ENCODE measurements at places on chromosomes 12 and 14.

DNA sequence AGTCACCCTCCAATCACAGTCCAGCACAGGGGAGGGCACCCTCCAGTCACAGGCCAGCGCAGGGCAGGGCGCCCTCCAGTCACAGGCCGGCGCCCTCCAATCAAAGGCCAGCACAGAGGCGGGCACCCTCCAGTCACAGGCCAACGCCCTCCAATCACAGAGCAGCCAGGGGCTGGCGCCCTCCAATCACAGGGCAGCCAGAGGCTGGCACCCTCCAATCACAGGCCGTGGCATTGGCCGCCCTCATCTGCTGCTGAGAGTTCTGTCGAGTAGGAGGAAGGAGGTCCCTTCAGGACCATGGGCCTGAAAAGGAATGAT lies 26.6 kb downstream of the DDX51 start:
- DNase-seq, result no peak

DNA sequence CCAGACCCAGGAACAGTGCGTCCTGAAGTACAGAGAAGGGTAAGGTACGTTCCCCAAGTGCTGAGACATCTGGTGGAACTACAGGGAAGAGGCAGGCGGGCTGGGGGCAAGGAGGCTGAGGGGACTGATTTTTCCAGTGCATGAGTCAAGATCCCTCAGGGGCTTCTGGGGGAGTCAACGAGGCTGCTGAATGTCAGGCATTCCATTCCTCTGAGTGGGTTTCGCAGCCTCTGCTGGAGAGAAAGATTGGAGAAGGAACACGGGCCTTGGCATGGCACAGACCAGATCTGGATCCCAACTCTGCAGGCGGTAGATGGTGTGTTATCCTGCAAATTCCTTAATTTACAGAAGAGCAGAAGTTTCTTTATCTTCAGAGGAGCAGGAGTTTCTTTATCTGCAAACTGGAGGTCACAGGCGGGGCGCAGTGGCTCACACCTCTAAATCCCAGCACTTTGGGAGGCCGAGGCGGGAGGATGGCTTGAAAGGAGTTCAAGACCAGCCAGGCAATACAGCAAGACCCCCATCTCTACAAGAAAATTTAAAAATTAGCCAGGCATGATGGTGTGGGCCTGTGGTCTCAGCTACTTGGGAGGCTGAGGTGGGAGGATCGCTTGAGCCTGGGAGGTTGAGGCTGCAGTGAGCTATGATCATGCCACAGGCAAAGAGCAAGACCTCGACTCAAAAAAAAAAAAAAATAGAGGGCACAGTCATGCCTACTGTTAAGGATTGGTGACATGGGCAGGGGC lies 132.6 kb upstream of the MAP1LC3B2 start:
- no peak for DNase-seq

- no peak for DNase-seq
Measured at GRCh38 chr12:56602239-56602638, 27.9 kb downstream of the BAZ2A start.

DNA sequence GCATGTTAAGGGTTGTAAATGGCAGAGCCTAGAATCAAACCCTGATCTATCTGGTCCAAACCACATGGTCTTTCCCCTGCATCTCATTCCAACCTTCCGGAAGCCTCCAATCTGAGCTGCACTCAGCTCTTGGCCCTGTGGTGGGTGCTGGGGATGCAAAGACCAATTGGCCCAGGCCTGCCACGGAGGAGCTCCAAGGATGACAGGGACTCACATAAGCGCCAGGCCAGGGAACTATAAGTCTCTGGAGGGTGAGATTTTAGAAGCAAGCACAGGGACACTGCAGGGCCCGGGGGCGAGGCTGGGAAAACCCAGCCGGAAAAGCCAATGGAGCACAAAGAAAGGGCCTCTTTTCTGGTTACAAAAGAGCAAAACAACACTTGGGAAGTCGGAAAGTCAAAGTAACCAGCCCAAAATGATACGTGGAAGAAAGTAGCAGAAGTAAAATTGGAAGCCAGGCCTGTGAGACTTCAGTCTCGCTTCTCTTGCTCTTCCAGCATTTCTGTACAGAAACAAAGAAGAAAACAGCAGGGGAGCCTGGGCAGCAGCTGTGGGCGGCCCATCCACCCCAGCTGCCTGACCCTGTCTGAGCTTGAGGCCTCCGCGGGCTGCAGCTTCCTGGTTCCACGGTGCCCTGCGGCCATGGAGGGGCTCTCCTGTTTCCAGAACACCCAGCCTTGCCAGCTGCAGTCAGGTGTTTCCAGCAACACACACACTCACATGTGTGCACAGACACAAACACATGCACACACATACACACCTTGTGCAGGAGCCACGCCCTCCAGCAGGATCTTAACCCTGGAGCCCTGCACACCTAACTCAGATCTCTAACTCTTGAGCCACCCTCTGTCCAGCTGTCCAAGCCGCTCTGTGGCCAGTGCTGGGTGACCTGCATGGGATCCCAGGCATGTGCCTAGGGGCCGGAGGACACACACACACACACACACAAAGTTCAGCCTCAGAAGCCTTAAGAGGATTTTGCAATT lies 178.2 kb downstream of the BCL11B start:
- DNase-seq, result no peak

- DNase-seq, result no peak
Measured at GRCh38 chr12:80230068-80230467, 130.7 kb downstream of the OTOGL start.

DNA sequence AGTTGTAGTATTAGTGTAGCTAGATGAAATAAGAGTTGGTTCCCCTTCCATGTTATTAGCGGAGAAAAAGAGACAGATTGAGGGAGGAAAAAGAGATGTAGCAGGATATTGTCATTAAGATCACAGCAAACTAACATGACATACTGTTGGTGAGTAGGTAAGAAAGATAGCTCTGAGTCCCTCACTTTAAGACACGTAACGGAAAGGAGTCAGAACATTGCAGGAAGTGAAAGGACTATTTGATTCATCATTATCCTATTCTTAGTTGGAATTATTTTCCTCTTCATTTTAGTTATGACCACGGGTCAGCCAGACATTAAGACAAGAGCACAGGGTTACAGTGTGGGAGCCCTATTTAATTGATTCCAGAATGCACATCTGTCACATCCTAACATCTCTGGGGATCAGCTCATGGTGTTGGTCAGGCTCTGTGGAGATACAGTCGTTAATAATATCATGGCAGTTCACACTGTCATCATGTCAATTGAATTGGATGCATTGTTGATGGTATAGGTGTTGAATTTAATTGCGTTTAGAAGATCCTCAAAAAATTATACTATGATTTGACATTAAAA lies 55.0 kb downstream of the TMX1 start:
- no peak for DNase-seq

DNA sequence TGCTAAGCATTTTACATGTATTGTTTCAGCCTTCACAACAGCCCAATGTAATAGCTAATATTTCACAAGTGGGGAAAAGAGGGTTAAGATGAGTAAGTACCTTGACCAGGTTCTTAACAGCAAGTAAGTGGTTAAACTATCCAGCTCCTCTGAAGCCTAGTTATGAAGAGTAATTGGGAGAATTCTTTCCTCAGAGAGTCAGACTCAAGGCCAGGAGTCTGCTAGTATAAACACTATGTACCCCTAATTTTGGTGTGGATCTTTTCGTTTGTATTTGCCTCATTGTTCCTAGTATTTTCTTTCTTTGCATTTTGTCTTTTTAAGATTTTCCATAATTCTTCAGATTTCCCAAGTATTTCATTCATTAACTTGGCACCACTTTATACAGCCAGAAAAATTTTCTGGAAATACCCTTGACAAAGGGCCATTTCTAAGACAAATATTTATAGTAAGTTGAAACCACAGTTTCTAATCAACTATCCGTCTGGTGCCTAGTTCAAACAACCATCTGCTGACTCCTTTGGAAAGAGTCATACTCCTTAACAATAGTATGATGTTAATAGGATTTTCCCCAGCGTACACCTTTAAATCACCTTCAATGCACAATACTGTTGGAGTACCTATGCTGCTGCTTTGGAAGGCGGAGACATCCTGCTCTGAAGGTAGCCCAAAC lies 81.2 kb downstream of the SCAF11 start:
- no peak for DNase-seq

DNA sequence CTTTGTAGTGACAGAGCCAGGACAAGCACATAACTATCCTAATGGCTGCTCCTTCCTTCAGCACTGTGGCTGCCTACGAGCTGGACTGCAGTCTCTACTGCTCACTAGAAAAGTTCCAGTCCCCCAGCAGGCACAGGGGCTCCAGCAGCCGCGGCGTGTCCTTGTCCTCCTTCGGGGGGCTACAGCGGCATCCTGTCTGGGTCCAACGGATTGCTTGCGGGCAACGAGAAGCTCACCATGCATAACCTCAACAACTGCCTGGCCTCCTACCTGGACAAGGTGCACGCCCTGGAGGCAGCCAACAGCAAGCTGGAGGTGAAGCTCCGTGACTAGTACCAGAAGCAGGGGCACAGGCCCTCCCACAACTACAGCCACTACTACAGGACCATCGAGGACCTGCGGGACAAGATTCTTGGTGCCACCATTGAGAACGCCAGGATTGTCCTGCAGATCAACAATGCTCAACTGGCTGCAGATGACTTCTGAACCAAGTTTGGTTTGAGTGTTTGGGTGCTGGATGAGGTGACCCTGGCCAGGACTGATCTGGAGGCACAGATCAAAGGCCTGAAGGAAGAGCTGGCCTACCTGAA lies 169.4 kb downstream of the NDUFA12 start:
- no peak for DNase-seq

DNA sequence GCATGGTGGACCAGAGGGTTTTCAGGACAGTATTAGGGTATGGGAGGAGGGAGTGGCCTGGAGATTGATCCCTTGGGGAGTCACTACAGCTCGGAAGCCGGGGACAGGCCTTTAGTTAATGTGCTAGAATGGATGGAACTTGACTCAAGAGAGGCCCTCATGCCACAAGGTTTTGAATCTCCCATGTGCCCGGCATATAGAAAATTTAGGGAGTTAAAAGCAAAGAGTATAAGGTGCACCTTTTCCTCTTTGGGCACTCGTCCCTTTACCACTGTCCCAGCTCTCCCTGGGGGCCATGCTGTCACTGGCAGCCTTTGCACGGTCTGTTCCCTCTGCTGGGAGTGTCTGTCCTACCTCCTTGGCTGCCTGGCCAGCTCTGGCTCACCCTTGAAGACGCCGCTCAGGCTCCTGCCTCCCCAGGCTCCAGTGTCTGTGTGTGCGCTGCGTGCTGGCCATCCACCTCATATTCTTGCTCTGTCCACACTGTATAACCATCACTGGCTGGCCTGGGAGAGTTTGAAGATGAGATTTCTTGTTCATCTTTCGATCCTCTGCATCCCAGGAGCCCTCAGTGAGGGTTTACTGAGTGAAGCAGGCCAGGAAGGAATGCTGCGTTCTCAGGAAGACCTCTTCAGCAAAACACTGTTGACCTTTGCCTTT lies 161.3 kb downstream of the ZFP36L1 start:
- no peak for DNase-seq

DNA sequence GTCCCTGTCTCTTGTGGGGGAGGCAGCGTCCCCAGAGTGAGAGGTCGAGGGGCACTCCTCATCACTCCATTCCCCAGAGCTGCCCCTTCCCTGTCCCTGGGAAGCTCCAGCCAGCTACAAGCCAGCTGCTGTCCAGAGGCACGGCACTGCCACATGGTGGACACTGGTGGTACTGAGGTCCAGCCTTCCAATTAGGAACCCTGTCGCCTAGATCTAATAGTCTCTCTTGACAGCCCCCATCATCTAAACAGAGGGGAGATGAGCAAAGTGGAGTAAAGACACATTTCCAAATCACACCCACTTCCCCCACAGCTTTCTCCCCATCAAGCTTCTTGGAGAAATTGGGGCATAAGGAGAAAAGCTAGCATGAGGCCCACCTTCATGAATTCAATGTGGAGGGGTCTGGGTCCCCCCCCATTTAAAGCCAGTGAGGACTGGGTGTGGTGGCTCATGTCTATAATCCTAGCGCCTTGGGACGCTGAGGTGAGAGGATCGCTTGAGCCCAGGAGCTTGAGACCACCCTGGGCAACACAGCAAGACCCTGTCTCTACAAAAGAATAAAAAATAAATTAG lies 2.1 kb upstream of the INHBE start:
- no peak for DNase-seq

- DNase-seq, result no peak
Measured at GRCh38 chr14:34688470-34689206, 25.8 kb downstream of the CFL2 start.

GRCh38 chr12:121549075-121549474 lies 31.7 kb downstream of the KDM2B start:
- no peak for DNase-seq

DNA sequence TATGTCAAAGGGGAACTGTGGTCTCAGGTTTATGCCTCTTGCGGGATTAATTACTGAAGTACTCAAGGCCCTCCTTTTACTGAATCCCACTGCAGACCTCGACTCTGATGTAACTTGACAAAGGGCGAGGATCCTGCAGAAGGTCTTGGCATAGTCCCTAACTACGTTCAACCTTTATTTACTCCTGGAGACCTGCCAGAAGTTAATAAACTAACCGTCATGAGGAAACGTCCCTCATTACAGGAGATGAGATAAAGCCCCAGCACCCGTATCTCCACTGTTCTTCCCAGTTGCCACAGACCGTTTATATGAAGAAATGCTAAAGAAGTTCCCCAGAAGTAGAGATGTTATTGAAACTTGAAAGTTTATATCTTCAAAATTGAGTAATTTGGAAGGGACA lies 190.9 kb downstream of the ETV6 start:
- no peak for DNase-seq

- no peak for DNase-seq
Measured at GRCh38 chr14:63726499-63726898, 1.4 kb downstream of the SGPP1 start.

GRCh38 chr12:79453820-79454219 lies 236.9 kb downstream of the PAWR start:
- no peak for DNase-seq

- no peak for DNase-seq
Measured at GRCh38 chr12:71183846-71184245, 26.0 kb upstream of the TSPAN8 start.

GRCh38 chr14:102540315-102541028 lies 30.9 kb upstream of the ANKRD9 start:
- DNase-seq, result no peak

GRCh38 chr12:121861636-121862254 lies 3.1 kb upstream of the HPD start:
- no peak for DNase-seq

DNA sequence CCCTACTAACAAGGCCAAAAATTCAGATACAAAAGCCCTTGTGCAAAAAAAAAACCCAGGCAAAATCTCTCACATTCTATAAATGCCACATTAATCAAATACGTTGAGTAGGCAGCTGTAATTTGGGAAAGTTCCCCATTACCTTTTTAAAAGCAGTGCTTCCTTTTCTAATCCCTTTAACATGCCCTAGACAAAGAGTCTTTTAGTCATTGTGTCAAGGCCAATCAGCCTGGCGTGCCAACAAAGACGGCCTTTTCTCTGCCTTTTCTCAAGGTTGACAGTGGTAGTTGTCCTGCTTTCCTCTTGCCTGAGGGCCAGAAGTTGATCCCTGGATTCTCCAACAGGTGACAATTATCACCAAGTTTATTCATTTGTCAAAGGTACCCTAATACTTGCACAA lies 62.5 kb upstream of the METAP2 start:
- no peak for DNase-seq

GRCh38 chr14:41297576-41298327 lies 308.9 kb upstream of the LRFN5 start:
- no peak for DNase-seq

All from effector memory CD4-positive, alpha-beta T cell (primary cell).